ENCODE measurements at places on chromosomes 2 and 18. TPM values are rescaled to one million over a fixed set of nuclear protein-coding genes. Genes with fewer than 3 reads are reported as not detected.

The UGT1A8 gene
- not detected for total RNA-seq

- no peaks in the 10 kb centered on the region for H3K36me3 ChIP-seq
- no peak overlapping the region for H3K27ac ChIP-seq
- H3K4me3 ChIP-seq, result no peak overlapping the region
Measured at GRCh38 chr2:11097038-11097720, 58.1 kb upstream of the SLC66A3 start.

- no peak for DNase-seq
- H3K27ac ChIP-seq, result no peak overlapping the region
- H3K4me1 ChIP-seq, result no peaks in the 10 kb centered on the region
- no peak overlapping the region for H3K4me3 ChIP-seq
- peaks cover 18% of the 10 kb centered on the region for H3K27me3 ChIP-seq
- H3K36me3 ChIP-seq, result no peaks in the 10 kb centered on the region
Measured at GRCh38 chr2:5677133-5677532, 15.1 kb upstream of the SOX11 start.

The LOXHD1 gene
- not detected for total RNA-seq

The CPS1 gene
- 1.7 TPM for total RNA-seq

- no peak for DNase-seq
- no peaks in the 10 kb centered on the region for H3K4me1 ChIP-seq
- H3K27ac ChIP-seq, result no peak overlapping the region
- no peak overlapping the region for H3K4me3 ChIP-seq
- no peaks in the 10 kb centered on the region for H3K36me3 ChIP-seq
- H3K27me3 ChIP-seq, result no peaks in the 10 kb centered on the region
Measured at GRCh38 chr2:153005071-153005730, 286.8 kb downstream of the ARL6IP6 start.

The CARF gene
- total RNA-seq, result 8.6 TPM

DNA sequence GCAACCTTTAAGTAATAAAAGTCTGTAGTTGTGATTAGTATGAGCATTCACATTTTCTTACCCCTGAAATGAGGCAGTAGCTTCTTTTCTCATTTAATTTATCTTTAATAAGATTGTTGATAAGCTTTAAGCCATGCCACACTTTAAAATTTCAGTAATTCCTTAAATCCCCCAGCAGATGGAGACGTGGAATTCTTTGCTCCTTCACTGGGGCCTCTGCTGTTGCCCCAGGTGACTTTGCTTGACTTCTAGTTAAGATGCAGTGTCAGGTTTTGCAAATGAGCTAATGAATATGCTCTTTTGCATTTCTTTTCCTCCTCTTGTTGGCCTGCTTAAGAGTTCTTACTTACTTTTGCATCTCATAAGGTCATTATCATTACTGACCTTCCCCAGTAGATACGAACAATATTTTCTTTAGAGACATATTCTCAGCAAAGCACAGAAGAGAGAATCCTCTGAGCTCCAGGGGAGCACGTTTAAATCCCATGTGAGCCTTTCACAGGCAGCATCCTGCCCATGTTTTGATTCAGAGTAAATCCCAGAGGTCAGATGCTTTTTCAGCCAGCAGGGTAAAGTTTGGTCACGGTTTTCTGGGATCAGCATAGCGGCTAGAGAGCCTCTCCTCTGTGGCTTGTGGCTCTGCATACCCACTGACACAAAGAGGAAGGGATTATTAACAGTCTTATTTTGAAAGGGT is 222.9 kb downstream of the PTPRM start:
- no peaks in the 10 kb centered on the region for H3K4me1 ChIP-seq
- no peaks in the 10 kb centered on the region for H3K27me3 ChIP-seq
- DNase-seq, result no peak
- no peaks in the 10 kb centered on the region for H3K36me3 ChIP-seq
- no peak overlapping the region for H3K27ac ChIP-seq

The ANKRD30B gene
- 0.04 TPM for total RNA-seq

The XIRP2 gene
- total RNA-seq, result not detected

- DNase-seq, result no peak
- H3K27me3 ChIP-seq, result no peaks in the 10 kb centered on the region
- H3K27ac ChIP-seq, result no peak overlapping the region
- H3K4me3 ChIP-seq, result no peak overlapping the region
- no peaks in the 10 kb centered on the region for H3K36me3 ChIP-seq
Measured at GRCh38 chr18:49847524-49847923, 34.2 kb upstream of the ACAA2 start.
